ENCODE measurements at places on chromosomes 13 and 19.
A peak's percentile ranks its signal among the peaks of the same experiment; 100 is the strongest.

- DNase-seq, result no peak
These were observed 402.3 kb upstream of the SLITRK6 start for GRCh38 chr13:86201477-86201876.

DNA sequence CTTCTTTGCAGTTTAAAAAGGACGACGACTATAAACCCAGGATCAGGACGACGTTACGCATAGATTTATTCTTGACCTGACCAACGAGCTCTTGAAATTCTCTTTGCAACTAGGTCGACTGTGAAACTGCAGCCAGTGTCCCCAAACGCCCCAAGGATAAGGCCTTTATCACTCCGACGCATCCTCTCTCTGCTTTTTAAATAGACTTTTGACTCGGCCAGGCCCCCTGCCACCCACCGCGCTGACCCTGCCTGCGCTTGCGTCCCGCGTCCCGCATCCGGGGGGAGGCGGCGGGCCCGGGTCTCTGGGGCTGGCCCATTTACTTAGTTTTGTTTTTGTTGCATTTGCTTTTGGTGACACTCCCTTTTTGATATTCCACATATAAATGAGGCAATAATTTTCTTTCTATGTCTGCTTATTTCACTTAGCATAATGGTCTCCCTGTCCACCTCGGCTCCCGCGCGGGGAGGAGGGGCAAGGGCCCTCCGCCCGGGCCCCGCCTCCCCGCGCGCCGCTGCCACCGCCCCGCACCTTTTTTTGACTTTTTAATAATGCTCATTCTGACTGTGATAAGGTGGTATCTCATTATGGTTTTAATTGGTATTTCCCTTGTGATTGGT is 17.4 kb downstream of the RB1 start:
- DNase-seq, result no peak

- no peak for DNase-seq
These were observed 1.5 kb downstream of the SPATA13 start for GRCh38 chr13:24161980-24162525.

- peak; percentile 75 for DNase-seq
These were observed 2.5 kb upstream of the ZNF121 start for GRCh38 chr19:9586764-9587163.

GRCh38 chr19:30665449-30665848 is 293.3 kb downstream of the ZNF536 start:
- no peak for DNase-seq

- DNase-seq, result no peak
These were observed 816 bp upstream of the PRKD2 start for GRCh38 chr19:46717716-46718143.

- no peak for DNase-seq
These were observed 169.1 kb downstream of the CACNA1A start for GRCh38 chr19:13337181-13337580.

GRCh38 chr13:83839146-83839545 is 43.1 kb downstream of the SLITRK1 start:
- DNase-seq, result no peak

DNA sequence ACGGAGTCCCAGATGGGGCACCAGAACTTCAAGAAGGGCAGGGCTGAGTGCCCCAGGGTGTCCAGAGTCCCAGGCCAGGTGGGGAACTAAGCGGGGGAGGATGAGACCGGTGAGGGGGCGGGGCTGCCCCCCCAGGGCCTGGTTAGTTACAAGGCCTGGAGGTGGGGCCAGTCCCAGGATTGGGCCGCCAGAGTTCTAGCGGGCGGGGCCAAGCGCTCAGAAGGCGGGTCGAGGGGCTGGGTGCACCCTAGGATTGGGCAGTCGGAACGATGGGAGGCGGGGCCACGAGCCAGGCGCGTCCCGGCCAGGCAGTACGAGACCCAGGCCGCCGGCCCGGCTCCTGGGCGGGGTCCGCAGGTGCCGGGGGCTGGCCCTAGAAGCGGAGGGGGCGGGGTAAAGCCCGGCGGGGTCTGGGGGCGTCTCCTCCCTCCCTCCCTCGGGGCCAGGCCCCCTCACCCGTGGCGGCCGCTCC is 571 bp downstream of the ZNF653 start:
- peak; percentile 97 for DNase-seq

- no peak for DNase-seq
These were observed 87.2 kb downstream of the B3GLCT start for GRCh38 chr13:31286930-31287329.

- no peak for DNase-seq
These were observed 821 bp downstream of the ZNF616 start for GRCh38 chr19:52138983-52139251.

- DNase-seq, result no peak
These were observed 65.2 kb downstream of the TEX26 start for GRCh38 chr13:30997697-30998096.

DNA sequence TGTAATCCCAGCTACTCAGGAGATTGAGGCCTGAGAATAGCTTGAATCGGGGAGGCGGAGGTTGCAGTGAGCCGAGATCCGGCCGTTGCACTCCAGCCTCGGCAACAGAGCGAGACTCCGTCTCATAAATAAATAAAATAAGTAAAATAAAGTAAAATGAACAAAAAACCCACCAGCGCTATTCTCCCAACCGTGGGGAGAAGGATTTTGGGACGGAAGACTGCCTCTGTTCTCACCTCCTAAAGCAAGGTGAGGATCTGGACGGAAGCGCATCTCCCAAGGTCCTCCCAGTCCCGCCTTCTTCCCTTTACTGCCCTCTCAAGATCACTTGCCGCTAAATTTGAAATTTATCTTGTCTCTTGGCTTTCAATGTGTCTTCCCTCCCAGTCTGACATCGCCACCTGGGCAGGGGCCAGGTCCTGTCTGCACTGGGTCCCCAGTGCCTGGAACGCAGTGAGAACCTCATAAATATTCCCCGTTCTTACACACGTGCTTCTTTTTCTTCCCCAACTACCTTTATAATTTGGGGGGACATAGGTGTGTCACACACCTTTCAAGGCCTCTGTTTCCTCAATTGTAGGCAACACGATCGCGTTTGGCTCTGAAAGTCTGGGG is 1.2 kb upstream of the DNAJB1 start:
- no peak for DNase-seq

DNA sequence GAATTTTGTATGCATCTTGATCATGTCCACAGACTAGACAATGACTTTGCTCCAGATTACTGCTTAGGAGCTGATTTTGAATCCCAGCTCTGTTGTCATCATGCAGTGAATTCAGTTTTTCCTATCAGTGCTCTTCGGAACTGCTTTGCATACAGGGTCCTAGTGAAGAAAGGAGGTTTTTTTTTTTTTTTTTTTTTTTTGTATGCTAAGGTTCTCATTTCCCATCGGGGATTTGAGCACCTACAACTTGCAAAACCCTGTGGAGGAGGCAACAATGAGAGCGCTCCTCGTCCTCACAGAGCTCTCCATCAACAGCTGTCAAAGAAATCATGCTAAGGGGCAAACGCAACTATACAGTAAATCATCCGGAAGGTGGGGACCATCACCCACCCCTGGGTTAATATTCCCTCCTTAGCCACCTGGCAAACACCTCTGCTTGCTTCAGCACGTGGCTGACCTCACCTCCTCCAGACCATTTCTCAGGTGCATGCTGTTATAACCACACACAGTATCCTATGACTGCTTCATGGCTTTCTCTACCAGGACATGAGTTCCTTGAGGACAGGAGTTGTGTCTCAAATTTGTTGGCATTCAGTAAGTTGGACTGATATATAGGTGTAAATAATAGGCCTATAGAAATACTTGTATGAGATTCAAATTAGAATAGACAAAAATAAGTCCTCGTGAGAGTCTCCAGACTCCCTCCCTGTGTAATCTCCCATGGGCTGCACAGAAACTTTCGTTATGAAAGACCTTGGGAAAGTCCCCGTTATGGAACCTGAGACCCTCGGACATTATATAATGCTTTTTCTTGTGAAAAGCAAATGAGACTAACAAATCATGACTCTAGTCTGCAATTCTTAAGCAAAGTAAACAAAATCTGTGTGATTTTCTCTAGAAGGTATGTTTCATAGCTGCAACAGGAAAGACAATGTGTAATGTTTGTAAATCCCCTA is 113.8 kb downstream of the KATNAL1 start:
- DNase-seq, result no peak

DNA sequence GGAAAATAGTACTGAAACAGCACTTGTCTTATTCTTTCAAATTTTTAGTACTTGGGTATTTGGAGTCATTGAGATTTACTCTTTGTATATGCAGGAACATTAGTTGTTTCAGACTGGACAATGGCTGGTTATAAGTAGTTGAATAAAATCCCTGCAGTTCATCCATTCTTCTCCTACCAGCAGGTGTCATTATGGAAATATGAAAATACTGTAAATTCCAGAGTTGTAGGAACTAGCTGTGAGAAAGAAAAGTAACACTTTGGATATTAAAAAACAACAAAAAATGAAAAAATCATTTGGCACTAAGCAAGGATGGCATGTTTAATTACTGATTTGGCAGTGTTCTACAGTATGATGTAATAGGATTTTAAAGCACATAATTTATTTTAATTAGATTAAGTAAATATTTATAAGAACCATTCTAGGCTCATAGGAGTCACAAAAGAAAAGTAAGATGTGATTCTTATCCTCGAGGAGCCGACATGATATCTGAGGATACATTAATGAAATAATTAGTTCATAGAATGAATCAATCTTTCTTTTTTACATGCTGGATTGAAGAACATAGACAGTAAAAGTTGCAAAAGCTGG is 155.3 kb downstream of the KCNRG start:
- DNase-seq, result no peak

- DNase-seq, result no peak
These were observed 166.8 kb downstream of the MAB21L1 start for GRCh38 chr13:35309706-35310105.

- DNase-seq, result no peak
These were observed 6.6 kb upstream of the SIGLEC12 start for GRCh38 chr19:51508059-51508733.

GRCh38 chr13:79228972-79229371 is 177.1 kb downstream of the RBM26 start:
- no peak for DNase-seq

DNA sequence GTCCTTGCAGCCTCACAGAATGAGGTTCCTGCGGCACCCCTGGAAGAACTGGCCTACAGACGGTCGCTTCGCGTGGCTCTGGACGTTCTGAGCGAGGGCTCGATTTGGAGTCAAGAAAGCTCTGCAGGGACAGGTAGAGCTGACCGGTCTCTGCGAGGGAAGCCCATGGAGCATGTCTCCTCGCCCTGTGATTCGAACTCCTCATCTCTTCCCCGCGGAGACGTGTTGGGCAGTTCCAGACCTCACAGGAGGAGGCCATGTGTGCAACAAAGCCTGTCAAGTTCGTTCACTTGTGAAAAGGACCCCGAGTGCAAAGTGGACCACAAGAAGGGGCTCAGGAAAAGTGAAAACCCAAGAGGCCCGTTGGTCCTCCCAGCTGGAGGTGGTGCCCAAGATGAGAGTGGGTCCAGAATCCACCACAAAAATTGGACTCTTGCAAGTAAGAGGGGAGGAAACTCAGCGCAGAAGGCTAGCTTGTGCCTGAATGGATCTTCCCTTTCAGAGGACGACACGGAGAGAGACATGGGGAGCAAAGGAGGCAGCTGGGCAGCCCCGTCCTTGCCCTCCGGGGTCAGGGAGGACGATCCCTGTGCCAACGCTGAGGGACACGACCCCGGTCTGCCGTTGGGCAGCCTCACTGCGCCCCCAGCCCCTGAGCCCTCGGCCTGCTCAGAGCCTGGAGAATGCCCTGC is 23.4 kb upstream of the NDUFS7 start:
- no peak for DNase-seq

GRCh38 chr19:7900401-7900870 is 3.2 kb upstream of the MAP2K7 start:
- DNase-seq, result no peak

DNA sequence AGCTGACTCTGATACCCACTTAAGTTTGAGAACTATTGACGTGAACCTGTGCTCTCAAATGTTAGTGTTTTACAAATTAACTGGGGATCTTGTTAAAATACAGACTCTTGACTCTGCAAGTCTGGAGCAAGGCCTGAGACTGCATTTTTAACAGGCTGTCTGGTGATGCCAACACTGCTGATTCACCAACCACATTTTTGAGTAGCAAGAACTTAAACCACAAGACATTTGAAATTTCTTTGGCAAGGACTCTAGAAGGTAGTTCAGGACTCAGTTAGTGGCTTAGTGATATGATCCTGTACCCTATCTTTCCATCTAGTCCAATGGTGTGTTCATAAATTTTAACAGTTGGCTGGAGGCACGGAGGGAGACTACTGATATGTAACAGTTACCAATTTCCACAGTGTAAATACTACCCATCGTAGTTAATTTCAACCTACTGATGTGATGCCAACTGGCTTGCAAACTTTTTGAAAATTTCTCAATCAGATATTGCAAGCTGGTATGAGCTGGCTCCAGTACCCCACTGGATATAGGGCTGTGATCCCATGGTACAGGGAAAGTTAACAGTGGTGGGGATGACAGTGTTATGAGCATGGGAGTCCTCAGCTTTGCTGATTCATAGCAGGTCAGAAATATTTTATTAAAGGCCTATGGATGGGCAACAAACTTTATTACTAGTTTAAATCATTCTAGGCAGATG is 255.1 kb downstream of the TBC1D4 start:
- no peak for DNase-seq

- DNase-seq, result no peak
These were observed 77.0 kb downstream of the STARD13 start for GRCh38 chr13:33208290-33209220.

DNA sequence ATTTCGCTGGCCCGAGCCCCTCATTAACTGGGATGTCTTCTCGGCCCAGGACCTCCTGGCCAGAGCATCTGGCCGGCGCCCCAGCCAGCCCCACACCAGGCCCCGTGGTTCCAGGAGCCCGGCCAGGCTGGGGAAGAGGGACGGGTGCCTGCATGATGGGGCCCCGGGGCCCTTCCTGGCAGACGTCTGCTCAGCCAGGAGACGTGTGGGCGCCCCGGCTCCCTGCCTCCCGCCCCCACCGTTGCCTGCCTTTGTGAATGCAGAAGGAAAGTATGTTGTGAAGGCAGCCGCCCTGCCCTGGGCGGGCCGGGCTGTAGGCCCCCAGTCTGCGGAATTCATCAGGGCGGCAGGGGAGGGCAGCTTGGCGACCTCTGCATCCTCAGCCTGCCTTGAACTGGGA is 4.4 kb upstream of the COMP start:
- DNase-seq, result no peak

GRCh38 chr13:40233731-40234195 is 432.7 kb downstream of the FOXO1 start:
- DNase-seq, result no peak

GRCh38 chr13:73254827-73255226 is 196.0 kb downstream of the KLF5 start:
- no peak for DNase-seq

DNA sequence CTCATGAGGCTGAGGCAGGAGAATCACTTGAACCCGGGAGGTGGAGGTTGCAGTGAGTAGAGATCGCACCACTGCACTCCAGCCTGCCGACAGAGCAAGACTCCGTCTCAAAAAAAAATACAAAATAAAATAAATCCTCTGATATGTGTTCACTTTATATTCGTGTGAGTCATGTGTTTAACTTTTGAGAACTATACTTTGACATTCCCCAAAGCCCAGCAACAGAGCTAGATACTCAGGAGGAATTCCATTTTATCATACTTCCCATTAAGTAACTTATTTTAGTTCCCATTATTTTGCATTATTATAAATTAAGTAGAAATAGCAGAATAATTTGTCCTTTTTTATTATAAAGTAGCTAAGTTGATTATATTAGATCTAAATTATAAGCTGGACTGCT is 3.3 kb upstream of the CHAMP1 start:
- DNase-seq, result no peak
